ENCODE measurements at places on chromosomes 3 and 15. TPM values are rescaled to one million over a fixed set of nuclear protein-coding genes. Genes with fewer than 3 reads are reported as not detected.

SI gene
- not detected for total RNA-seq

ROPN1B gene
- not detected for total RNA-seq

GTF2A2 gene
- 193 TPM for total RNA-seq

TLR9 gene
- total RNA-seq = 0.32 TPM

MESP1 gene
- total RNA-seq = 7.5 TPM

MESP2 gene
- total RNA-seq = 0.41 TPM

ITIH3 gene
- total RNA-seq = not detected

NANOGP8 gene
- total RNA-seq = not detected

MYO5A gene
- 22.8 TPM for total RNA-seq

KLHL40 gene
- not detected for total RNA-seq

RPL15 gene
- total RNA-seq = 1,865 TPM
